Caki2 (cell line): ENCODE measurements at places on chromosomes 1 and 21. TPM values are rescaled to one million over a fixed set of nuclear protein-coding genes. Genes with fewer than 3 reads are reported as not detected.
A peak's percentile ranks its signal among the peaks of the same experiment; 100 is the strongest.

Gene ADAMTS1
- total RNA-seq: 35.1 and 62.5 TPM in 2 replicates

- no peak for DNase-seq
These were observed 41.0 kb downstream of the WASF2 start for GRCh38 chr1:27448982-27449381.

Gene TMEM52
- total RNA-seq: not detected in 2 replicates

DNA sequence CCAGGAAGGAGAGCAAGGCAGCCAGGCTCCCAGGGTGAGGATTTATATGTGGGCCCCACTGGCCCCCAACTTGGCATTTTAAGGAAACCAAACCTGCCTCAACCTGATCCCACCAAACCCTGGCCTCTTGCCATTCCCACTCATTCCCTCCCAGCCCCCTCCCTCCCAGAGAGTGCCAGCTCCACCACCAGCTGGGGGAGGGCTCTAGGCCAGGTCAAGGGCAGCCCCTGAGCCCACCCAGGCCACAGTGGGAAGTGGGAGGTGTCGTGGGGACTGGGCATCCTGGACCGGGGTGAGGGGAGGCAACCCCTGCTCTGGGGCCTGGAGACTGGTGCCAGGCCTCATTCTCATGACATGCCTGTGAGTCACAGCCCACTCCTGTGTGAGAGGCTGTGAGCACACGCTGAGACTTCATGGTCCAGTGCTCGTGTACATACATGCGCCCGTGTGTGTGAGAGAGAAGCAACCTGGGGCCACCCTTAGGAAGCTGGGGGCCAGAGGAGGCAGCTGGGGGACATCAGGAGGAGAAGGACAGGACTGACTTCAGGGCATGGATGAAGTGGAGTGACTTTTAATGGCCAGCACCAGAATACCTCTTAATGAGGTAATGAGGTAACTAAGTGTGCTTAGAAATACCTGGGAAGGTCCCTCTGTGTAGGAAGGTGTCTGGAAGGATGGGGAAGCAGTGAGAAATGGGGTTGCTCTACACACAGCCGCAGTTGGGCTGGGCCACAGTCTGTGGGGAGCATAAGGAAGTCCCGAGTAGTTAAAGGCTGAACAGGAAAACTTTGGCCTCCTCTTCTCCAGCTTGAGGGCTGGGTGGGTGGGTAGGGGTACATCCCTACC is at the start of gene S100A2:
S100A2 (minus strand) TSS at position 316 of the 846 bp plus-strand sequence. CDS start 1,967 bp downstream, outside the sequence.
- peak; percentile 93 for DNase-seq
